ENCODE measurements at places on chromosomes 3 and 15.

DNA sequence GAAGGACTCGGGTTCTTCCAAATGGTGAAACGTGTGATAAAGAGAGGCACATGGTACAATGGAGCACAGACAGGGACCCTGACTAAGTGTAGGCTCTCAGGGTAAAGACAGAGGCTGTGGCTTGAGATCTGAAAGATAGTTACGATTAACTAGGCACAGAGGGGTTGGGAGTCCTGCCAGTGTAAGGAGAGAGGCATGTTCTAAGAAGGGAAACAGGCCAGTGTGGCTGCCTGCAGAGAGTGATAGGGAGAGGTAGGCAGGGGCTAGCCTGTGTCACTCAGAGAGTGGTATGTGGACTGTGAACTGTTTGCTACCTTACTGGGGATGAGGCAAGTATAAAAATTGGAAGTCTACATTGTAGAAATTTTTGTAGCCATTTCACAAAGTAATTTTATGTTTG, 109.5 kb downstream of the PEX5L start:
- DNase-seq = no peak

DNA sequence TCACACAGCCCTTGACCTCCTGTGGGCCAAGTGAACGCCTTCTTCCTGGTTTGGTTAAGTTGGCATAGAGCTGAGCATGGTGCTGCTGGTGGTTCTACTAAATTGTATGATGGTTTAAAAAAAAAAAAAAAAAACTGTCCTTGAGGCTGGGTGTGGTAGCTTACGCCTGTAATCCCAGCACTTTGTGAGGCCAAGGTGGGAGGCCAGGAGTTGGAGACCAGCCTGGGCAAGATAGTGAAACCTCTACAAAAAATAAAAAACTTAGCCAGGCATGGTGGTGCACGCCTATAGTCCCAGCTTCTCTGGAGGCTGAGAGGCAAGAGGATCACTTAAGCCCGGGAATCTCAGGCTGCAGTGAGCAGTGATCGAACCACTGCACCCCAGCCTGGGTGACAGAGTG, 58.9 kb upstream of the FLNB start:
- no peak for DNase-seq

GRCh38 chr3:71138410-71138809, 445.1 kb downstream of the FOXP1 start:
- no peak for DNase-seq

DNA sequence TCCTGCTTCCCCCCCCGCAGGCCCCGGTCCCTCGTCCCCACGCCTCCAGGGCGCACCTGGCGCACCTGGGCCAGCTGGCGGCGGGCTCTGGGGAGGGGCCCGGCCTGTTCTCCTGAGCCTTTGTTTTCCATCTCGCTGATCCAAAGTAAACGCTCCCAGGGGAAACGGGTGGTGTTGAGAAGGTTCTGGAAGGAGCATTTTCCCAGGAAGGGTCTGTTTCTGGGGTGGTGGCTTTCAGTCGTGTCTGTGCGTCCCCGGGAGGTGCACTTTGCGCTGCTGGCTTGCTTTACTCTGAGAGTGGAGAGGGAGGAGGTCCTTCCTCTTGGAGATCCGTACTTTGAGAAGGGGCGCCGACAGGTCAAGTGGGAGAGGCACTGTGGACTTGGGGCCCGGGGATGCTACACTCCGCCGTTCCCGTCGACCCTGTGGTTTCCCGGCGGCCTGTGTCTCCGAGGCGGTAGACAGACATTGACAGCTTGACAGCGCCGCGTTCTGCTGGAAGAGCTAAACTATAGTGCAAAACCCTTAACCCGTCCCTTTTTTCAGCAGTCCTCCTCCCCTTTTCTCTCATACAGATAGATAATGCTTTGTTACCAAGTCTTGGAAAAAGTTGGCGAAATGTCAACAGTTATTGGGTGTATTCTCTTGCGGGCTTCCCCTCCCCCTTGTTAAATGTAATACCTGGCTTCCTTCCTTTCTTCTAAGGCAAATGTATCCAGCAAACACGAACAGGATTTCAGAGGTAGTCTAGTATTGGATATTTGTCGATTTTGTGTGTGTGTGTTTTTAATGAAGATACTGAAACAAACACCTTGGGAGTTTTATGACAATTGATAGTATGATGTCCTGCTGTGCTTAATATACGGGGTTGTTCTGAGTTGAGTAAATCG, 6.5 kb downstream of the TPM1 start:
- DNase-seq = no peak

- DNase-seq = peak; percentile 90
Observed at GRCh38 chr15:58987491-58988005, at the start of gene RNF111. RNF111 (plus strand) TSS chr15:58987663; CDS start chr15:59030823, 43,160 bp downstream.

- DNase-seq = no peak
Observed at GRCh38 chr3:169022457-169022856, 641.1 kb downstream of the MECOM start.

DNA sequence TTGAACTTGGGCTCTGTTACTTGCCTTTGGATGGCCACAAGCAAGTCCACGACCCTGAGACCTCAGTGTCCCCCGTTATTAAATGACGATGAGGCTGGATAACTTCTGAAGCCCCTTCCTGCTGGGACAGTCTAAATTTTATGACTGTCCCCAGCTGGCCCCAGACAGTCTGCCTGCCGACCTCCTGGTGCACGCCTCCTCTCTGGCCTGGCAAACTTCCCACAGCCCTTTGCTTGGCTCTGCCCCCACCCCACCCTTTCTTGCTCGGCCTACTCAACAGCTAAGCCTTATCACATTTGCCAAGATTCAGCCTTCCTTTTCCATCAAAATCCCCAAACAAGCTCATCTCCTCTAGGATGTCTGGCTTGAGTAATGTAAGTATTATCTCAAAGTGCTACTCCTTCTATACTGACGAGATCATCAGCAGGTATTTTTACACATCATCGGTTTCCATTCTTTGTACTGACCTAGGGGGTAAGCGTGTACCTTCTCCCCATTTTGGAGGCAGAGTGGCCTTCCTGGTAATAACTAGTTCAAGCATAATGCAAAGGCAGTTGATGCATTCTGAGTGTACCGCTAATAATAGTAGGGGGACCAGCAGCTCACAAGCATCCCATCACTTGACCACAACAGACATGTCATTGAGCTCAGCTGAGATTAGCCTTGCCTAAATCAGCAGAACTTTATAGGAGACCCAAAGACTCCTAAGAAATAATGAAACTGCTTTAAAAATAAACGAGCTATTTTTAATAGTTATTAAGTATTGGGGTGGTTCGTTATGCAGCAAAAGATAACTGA, 120.8 kb upstream of the HACD2 start:
- no peak for DNase-seq

GRCh38 chr3:69328103-69328962, 57.6 kb downstream of the FRMD4B start:
- no peak for DNase-seq

DNA sequence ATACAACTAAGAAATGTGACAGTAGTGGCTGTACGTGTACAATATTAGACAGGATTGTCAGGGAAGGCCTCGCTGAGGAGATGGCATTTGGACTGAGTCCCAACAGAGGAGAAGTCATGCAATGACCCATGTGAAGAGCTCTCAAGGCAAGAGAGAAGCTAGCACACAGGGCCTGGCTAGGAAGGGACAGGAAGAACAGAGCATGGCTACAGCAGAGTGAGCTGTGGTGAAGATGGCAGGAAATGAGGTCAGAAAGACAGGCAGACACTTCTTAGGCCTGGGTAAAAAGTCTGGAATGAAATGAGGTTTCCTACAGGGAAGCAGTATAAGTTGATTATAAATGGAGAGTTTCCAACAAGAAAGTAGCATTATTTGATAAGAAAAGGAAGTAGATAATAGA, 33.2 kb upstream of the LEKR1 start:
- no peak for DNase-seq

- no peak for DNase-seq
Observed at GRCh38 chr15:57229051-57229450, 147.3 kb upstream of the CGNL1 start.

GRCh38 chr15:61064651-61065050, 164.5 kb downstream of the RORA start:
- no peak for DNase-seq

- no peak for DNase-seq
Observed at GRCh38 chr3:170437696-170438407, 19.2 kb downstream of the CLDN11 start.

GRCh38 chr3:7950890-7951289, 550.7 kb upstream of the LMCD1 start:
- DNase-seq = no peak

- DNase-seq = no peak
Observed at GRCh38 chr3:173173652-173174051, 32.6 kb upstream of the SPATA16 start.

- DNase-seq = no peak
Observed at GRCh38 chr3:121974601-121975111, 47.4 kb downstream of the ILDR1 start.

DNA sequence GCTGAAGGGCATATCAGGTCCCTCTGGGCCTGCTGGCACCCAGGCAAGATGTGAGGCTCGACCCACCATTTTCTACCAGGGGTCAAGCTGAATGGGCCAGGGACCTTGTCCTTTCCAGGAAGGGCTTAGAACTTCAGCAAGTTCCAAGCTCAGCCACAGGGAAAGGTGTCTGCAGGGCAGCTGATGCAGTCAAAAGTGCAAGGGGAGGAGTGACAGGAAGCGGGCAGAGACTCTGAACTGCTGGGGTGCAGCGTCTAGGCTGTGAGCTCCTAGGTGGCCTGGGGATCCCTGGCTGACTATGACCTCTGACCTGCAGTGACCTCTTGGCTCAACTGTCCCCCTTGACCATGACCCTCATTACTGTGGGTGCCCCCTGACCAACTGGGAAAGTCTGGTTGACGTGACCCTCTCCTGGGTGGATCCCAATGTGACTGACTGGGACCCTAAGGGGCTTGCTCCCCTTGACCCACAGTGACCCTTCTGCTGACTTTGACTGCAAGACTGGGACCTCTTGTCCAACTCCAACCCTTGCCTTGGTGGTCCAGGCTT, 14.4 kb upstream of the SEC13 start:
- DNase-seq = no peak

GRCh38 chr15:100183921-100184495, 157.8 kb downstream of the ADAMTS17 start:
- DNase-seq = no peak

All from HTR-8/SVneo (cell line).